Left lobe of liver (tissue), 2 donors: ENCODE measurements at places on chromosomes 16 and 17. TPM values are rescaled to one million over a fixed set of nuclear protein-coding genes. Genes with fewer than 3 reads are reported as not detected.

- DNase-seq = no peak
These were observed 8.9 kb upstream of the TCF25 start for GRCh38 chr16:89864527-89864820.

- DNase-seq = no peak
These were observed 8.7 kb downstream of the SMURF2 start for GRCh38 chr17:64653325-64653984.

DNA sequence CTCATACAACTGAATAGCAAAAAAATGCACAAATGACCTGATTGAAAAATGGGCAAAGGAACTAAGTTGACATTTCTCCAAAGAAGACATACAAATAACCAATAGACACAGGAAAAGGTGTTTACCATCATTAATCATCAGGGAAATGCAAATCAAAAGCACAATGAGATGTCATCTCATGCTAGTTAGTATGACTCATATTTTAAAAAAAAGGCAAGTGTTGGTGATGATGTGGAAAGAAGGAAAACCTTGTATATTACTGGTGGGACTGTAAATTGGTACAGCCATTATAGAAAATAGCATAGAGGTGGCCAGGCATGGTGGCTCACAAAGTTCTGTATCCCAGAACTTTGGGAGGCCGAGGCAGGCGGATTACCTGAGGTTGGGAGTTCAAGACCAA is 232.5 kb upstream of the ZFHX3 start:
- no peak for DNase-seq

DNA sequence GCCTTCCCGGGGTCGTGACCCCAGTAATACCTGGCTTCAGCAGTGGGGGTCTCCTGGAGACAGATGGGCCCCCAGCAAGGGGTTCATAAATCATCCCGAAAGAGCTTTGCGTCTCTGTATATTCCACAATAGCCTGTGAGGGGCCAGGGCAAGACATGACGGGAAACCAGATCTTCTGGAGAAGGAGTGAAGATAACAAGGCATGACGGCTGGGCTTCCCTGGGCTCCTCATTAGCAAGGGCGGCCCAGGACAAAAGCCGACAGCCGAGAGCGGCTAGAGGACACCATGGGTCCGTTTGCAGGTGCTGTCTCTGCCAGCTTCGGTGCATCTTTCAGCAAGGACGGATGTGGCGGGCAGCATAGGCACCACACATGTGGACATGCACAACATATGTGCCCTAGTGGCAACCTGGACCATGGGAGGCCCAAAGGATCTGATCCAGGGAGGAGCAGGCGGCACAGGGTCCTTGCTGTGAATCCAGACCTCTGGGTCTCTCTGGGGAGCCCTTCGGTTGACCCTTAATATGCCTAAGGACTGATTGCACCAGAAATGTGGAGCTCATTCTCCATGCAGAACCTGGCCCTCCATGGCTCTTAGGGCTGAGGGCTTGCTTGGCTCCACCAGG is 136.9 kb upstream of the FOXF1 start:
- DNase-seq = no peak

DNA sequence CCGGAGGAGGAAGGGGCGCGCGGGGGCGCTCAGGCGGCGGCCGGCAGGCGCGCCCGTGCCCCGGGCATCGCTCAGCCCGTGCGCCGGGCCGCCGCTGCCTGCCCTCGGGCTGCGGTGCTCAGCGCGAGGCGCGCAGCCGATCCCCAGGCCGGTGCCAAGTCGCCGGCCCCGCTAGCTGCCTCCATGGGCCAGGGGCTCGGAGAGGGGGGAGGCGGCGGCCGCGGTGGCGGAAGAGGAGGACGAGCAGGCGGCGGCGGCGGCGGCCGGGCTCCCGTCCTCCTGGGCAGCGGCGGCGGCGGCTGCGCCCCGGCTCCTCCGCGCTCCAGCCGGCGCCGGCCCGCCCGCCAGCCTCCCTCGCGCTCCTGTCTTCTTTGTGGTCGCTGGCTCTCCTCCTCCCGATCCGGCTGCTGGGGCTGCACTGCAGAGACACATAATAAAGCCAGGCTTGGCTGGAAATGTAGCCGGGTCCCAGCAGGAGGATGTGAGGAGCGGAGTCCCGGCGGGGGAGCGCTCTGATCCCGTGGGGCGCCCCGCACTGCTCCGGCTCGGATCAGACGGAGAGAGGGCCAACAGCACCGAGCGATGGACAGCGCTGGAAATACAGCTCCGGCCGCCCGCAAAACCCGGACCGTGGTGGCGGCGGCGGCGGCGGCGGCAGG is 889 bp upstream of the ZNF423 start:
- DNase-seq = peak; percentile 79

- DNase-seq = no peak
These were observed 28.2 kb downstream of the ADAMTS18 start for GRCh38 chr16:77406680-77407079.

GRCh38 chr16:11306381-11306780 is 25.3 kb upstream of the PRM1 start:
- no peak for DNase-seq

DNA sequence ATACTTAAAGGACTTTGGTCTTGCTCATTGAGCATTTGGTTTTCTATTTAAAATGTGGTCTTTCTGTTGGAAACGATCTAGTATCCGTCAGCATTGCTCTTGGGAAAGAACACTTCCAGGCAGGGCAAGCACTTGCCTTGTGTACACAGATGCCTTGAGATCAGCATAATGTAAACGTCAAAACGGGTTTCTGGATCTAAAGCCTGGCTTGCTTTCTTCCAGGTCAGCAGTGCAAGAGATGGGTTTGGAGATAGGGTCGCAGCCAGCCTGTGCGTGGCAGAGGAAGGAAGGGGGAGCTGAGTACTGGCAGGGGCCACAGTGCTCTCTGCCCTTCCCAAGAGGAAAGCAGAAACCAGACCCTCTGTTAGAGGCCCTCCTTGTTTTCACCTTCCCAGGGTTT is 175.5 kb downstream of the LGALS9B start:
- no peak for DNase-seq

GRCh38 chr17:36105781-36106492 is 2.3 kb downstream of the CCL4 start:
- no peak for DNase-seq

- no peak for DNase-seq
These were observed 70.3 kb upstream of the NOL11 start for GRCh38 chr17:67647482-67647881.

GRCh38 chr17:31591924-31592323 is 200.4 kb downstream of the RAB11FIP4 start:
- DNase-seq = no peak

DNA sequence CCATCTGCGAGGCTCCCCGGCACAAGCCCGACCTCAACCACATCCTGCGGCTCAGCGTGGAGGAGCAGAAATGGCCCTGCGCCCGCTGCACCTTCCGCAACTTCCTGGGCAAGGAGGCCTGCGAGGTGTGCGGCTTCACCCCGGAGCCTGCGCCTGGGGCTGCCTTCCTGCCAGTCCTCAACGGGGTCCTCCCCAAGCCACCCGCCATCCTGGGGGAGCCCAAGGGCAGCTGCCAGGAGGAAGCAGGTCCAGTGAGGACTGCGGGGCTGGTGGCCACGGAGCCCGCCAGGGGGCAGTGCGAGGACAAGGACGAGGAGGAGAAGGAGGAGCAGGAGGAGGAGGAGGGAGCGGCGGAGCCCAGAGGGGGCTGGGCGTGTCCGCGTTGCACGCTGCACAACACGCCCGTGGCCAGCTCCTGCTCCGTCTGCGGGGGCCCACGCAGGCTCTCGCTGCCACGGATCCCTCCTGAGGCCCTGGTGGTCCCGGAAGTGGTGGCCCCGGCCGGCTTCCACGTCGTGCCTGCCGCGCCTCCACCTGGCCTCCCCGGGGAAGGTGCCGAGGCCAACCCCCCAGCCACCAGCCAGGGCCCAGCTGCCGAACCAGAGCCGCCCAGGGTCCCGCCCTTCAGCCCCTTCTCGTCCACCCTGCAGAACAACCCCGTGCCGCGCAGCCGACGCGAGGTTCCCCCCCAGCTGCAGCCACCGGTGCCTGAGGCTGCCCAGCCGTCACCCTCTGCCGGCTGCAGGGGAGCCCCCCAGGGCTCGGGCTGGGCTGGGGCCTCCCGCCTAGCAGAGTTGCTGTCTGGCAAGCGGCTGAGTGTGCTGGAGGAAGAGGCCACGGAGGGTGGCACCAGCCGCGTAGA is 13.1 kb upstream of the PRR35 start:
- DNase-seq = no peak

DNA sequence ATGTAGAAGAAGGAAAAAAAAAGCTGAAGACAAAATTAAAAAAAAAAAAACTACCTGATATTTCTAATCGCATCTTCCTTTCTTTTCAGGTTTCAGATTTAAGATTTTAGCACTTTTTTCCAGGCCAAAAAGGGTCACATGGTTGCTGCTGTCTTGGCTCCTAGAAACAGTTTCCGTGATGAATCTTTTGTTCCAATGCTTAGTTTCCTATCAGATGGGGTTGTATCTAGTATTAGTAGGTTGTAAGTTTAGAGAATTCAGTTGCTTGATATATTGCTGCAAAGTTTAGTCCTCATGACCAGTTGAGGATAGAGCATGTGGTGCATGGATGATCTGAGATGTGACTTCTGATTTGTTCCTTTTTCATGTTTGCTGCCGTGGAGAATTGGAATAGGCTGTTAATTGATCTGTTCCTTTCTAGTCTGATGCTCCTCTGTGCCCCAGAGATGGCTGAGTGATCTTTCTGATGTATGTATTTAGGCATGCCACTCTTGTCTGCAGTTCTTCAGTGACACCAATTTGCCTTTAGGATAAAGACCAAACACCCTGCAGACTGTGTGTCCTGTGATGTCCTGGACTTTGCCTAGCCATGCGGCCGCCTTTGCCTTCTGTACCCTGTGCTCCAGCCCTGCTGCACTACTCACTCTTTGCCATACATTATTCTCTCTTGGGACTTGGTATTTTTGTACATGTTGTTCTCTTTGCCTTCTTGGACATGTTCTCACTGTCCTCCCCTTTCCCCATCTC is 94.0 kb downstream of the MRTFB start:
- no peak for DNase-seq

- DNase-seq = no peak
These were observed 833 bp downstream of the WSCD1 start for GRCh38 chr17:6070913-6071511.

GRCh38 chr16:49439676-49440075 is 66.1 kb downstream of the C16orf78 start:
- DNase-seq = no peak

- DNase-seq = no peak
These were observed 47.6 kb downstream of the IL21R start for GRCh38 chr16:27449434-27450195.

DNA sequence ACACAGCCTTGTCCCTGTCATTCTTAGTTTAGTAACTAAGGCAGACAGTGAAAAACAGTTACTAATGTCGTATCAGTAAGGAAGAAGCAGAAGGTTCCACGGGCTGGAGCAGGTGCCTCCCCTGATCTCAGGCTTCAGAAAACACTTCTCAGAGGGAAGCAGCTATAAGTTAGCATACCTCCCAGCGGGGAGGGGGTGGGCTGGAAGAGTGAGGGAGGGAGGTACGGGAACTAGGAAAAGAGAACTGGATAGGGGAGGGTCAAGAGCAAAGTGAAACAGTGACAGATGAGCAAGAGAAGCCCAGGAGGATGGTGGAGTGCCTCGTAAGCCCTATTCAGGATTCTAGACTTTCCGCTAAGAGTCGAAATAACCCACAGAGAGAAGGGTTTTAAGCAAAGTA is 186.3 kb upstream of the XYLT1 start:
- DNase-seq = no peak

GRCh38 chr17:74457146-74457819 is 9.2 kb upstream of the CD300A start:
- peak; percentile 83 for DNase-seq

DNA sequence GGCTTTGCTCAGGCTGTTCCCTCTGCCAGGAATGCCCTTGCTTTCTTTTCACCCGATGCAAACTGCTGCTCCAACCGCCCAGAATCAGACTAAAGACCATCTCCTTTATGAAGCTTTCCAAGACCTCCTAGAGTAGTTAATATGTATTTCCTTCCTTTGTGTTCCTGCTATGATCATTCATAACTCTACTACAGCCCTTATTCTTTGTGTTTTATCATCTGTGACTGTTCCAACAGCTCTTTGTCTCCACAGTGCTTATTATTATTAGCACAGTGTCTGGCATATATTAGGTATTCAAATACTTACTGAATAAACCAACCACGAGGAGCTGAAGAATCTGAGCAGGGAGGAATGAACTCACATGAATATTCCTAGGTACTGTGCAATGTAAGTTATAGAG is 7.6 kb downstream of the PSME3IP1 start:
- no peak for DNase-seq

Gene KLHL36
- total RNA-seq = 26.8 TPM

Gene TAT
- total RNA-seq = 2,689 TPM

Gene KRTAP4-5
- not detected for total RNA-seq

Gene RTN4RL1
- 1.8 TPM for total RNA-seq

Gene GGNBP2
- total RNA-seq = 30.1 TPM

Gene LLGL2
- 90.6 TPM for total RNA-seq

Gene ANKRD40CL
- total RNA-seq = not detected

Gene TUBG2
- 7.6 TPM for total RNA-seq

Gene VASN
- 22.3 TPM for total RNA-seq
